ENCODE measurements at places on chromosomes 5 and 9.

DNA sequence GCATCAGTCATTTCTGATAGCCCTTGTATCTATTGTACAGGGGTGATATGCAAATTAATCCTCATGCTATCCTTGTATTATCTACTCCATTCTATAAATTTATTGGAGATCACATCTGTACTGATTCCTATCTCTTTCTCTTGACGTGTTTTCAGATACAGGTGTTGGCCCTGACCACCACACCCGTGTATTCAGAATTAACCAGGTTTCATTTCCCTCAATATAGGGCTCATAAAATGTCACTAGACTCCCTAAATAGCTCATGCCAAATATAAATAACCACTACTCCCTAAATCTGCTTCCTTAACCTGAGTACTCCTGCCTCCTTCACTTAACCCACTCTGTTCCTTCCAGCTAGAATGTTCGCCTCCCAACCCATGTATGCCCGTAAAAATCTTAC is 522.8 kb upstream of the KLF4 start:
- no peak for DNase-seq

DNA sequence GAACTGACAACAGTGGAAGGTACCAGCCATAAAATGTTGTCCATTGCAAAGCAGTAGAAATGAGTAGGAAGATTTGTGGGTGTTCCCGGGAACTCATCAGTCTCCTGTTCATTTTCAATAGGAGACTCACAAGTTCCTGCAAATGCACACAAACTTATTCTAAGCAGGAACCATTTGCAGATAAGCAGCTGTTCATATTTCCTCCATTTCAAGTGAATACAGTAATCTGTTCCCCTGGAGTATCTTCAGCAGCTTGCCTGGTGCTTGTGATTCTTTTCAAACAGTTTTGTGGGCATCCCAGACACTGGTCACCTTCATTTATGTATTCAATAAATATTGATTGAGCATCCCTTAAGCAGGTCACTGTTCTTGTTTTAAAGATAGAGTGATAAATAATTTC is 1315.5 kb upstream of the C9orf72 start:
- no peak for DNase-seq

DNA sequence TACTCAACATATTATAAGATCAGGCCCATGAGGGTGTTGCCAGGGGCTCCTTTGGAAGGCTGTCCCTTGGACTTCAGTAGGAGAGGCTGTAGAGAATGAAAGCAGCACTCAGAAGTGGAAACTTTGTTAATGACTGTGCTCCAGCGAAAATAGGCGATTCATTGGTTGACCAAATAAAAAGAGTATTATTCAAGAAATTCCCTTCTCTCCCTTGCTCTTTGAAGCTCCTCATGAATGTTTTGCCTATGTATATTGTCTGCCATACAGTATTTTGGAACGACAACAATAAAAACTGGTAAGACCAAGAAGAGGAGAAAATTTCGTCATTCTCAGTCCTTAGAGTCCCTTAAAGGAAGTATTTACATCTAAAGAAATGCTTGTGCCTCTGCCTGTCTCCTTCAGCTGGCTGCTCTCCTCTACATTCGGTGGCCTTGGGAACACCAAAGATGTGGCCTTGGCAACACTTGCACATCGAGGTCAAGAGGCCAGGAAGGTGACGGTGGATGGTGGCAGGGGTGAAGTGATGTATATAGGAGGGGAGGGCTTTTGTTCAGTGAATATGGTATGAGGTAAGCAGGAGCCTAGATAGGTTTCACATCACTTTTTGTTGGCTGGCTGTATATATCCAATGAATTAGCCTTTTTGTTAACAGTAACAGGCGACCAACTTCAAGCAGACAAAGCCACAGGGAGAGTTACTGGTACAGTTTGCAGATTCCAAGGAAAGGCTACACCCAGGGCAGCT is 95.0 kb upstream of the ACTBL2 start:
- DNase-seq, result no peak

DNA sequence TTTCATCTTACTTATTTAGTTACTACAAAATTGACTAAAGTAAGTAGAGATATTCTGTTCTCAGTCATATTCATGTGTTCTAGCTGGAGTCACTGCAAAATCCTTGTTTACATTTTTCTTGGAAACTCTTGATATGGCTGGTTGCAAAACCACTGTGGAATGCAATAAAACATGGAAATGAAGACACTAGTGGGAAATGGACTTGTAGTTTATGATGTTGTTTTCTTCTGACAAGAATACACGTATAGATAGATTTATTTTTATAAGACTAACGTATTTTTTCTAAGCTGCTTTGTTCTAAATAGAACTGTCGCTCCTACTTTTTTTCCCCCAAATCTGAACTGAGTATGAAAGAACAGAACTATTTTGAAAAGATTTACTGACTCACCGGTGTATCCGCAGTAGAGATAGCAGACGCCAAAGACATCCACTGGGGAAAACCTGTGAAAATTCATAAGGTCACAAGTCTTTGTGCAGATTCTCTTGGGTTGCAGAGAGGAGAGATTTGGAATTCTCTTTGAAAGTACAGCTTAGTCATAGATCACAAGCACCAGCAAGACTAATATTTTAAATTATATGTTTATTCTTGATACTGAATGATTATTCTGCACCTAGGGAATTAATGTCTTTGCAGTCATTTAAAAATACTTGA is 119.6 kb upstream of the TAF11L2 start:
- DNase-seq, result no peak

GRCh38 chr9:113156880-113157279 is 6.1 kb downstream of the SLC31A2 start:
- no peak for DNase-seq

- DNase-seq, result no peak
Observed at GRCh38 chr5:35656721-35657120, 39.1 kb downstream of the SPEF2 start.

- DNase-seq, result no peak
Observed at GRCh38 chr9:75376680-75377254, 288.5 kb downstream of the OSTF1 start.

- DNase-seq, result no peak
Observed at GRCh38 chr5:57277085-57277484, 103.2 kb downstream of the GPBP1 start.

GRCh38 chr9:126609711-126610388 is 3.9 kb upstream of the LMX1B start:
- DNase-seq, result no peak

DNA sequence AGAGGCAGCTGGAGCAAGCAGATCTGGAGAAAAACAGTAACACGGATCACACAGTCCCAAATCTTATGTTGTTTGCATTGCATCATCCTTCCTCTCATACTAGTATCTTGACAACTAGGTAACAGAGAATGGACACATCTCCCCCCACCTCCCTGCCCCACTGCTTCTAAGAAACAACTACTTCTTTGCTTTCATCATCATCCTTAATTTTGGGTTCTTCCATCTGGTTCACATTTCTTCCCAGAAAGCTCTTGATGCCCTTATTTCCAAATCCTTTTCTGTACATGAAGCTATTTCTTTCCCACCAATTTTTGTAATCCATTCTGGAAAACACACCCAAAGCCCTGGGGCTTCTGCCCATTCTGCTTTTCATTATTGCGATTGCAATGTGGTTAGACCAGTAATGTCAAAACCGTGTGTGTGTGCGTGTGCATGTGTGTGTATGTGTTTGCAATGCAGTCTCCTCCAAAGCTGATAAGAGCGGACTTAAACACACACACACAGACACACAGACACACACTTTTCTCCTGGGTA is 254.7 kb upstream of the SLC30A5 start:
- DNase-seq, result no peak
